Inflammatory macrophage treated with lipopolysaccharide for 1 hour (primary cell): ENCODE measurements at places on chromosomes 6 and 20.

DNA sequence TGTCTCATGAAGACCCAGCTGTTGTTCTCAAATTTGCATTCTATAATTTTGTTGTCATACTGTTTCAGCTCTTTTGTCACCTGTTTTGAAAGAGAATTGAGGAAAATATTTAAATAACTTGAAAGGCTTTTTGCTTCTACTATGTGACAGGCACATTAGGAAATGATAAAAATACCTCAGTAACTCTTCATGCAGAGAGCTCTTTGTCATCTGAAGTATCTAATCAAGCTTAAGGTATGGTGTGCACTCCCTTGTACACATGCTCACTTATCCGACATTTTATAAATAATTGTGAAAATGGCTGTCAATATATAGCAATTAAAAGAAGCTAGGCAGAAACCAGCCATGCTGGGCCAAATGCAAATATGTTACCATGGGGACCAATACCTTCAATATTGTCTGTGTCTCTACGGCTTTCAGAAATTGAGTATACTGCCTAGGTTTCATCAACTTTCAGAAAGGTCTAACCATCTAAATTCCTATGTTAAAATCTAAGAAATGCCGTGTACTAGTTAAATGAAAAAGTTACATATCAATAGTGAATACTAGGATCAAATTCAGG is 349.0 kb downstream of the RNGTT start:
- DNase-seq = no peak

DNA sequence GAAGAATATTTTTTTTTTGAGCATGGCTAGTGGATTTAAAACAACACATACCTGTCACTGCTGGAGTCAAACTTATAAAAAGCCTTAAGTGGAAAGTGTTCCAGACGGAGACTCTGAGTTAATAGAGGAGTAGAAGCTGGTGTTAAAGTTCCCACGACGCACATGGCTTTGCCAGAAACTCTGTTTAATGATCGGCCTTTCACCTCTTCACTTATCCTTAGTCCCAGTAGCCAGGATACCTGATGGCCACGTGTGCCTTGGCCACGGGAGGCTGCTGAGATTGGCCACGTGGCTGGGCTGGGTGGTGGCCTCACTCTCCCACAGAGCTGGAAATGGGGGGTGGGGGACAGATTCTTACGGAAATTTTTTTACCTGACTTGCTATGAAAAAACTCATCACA is 333.1 kb downstream of the ZFAND3 start:
- DNase-seq = no peak

- peak; percentile 33 for DNase-seq
These were observed 202.5 kb upstream of the MAN1A1 start for GRCh38 chr6:119552021-119552420.

DNA sequence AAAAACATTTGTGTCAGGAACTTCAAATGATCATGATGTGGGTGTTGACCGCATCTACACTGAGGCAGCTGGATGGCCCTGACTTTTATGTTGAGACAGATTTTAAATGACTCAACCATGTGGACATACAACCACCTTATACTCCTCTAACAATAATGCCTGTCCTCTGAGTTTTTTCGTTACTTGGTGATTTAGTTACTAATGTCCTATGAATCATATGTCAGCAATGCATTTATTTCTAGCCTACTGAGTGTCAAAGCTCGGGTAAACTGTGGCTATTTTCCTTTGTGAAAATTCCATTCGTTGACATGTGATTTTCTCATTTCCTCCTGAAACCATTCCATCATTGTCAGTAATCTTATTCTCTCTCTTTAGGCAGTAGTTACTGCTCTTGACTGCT is 38.9 kb upstream of the NKX2-4 start:
- DNase-seq = no peak

DNA sequence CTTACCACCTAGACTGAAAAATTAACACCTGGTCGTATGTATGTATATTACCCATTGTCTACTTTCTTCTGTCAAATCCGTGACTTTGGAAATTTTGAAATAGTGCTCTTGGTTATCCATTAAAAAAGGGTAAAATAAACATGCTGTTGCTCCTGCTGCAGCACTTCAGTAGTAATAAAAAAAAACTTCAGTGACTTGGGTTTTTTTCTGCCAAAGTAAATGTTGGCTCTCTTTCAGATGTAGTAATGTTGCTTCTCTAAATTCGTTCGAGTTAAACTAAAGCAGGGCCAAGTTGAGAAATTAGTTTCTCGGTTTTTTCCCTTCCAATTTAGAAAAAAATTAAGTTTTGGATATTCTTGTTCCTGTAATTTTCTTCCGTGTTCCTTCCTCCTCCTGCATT is 34.2 kb downstream of the JARID2 start:
- peak; percentile 63 for DNase-seq

DNA sequence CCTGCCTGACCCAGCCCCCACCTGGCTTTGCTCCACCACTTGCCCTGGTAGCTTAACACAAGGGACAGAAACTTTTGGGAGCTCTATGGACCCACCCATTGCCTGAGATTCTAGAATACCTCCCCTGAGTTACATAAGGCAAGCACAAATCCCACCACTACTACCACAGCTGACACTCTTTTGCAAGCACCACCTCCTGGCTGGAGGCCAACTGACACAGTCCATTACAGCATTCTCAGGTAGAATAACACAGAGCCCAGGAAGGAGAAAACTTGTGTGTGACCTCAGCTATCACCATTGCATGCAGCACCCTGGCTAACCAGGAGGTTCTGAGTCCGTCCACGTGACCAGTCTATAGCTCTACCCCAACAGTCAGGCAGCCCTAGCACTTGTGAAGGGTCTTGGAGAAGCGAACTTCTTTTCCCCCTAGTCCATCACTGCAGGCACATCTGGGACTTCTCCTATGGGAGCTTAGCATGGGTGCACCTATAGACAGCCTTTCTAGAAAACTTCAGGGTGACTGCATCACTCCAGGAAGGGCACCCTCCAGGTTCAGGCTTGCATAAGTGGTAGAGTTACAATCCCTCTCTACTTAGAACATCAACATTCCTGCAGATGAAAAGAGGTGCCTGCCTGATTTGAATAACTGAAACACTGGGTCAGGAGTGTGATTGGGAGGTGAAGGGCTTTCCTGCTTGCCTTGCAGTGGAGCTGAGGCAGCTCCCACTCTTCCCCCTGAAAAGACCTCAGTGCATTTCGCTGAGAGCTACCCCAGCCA is 30.1 kb downstream of the CITED2 start:
- DNase-seq = no peak

- no peak for DNase-seq
These were observed 31.8 kb downstream of the SESN1 start for GRCh38 chr6:109062767-109063352.

GRCh38 chr6:91483415-91484105 is 896.7 kb upstream of the MAP3K7 start:
- no peak for DNase-seq

DNA sequence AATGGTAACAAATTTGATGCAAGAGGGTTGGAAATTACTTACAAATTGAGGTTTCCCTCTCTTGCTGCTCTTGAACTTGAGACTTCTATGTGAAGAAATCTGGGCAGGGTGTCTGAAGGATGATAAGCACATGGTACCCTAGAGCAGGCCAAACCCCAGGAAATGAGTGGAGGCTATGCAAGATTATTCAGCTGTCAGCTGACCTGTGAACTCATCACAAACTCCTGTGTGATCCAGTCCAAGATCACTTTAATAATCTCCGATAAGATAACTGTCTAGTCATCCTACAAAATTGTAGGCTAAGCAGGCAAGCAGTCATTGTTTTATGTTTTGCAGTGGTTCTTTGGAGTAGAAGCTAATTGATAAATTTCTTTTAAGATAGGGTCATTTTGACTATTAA is 213.1 kb downstream of the BTBD3 start:
- no peak for DNase-seq

DNA sequence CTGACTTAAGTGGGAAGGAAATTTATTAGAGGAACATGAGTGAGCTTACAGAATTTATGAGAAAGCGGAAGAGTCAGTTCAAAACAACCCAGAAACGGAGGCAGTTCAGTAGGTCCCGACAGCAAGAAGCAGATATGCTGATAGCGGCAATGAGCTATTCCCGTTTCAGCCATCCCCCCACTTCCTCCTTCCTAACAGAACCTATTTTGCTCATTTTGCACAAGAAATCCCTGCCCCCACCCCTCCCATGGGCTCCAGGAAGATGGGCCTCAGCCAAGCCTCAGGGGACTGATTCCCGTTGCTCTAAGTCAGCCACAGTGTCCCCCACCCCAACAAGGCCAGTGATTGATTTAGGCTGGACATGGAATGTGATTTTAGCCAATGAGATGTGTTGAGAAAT is 157.5 kb downstream of the CEBPB start:
- DNase-seq = peak; percentile 69

- peak; percentile 43 for DNase-seq
These were observed 21.5 kb downstream of the EZR start for GRCh38 chr6:158797331-158798310.

- DNase-seq = no peak
These were observed 194.7 kb downstream of the NFATC2 start for GRCh38 chr20:51347831-51348230.

- DNase-seq = peak; percentile 50
These were observed 31.9 kb downstream of the WDR27 start for GRCh38 chr6:169669889-169670288.

- DNase-seq = no peak
These were observed 16.2 kb downstream of the TTLL2 start for GRCh38 chr6:167341038-167341583.

DNA sequence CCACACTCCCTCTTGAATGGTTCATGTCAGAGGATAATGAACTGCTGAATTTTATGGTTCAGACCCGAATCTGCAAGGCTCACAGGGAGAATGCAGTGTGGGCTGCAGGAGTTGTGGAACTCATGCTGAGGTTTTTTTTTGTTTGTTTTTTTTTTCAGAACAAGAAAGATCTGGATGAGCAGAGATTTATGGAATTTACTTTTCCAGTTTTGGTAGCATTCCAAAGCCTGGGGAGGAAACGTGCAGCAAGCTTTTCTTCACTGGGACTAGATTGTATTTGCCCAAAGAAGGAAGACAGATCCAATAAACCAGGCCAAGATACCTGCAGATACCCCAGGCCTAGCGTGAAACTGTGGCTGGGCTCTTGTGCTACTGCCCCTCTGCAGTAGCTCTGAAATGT is 223.9 kb upstream of the TAB2 start:
- DNase-seq = no peak

DNA sequence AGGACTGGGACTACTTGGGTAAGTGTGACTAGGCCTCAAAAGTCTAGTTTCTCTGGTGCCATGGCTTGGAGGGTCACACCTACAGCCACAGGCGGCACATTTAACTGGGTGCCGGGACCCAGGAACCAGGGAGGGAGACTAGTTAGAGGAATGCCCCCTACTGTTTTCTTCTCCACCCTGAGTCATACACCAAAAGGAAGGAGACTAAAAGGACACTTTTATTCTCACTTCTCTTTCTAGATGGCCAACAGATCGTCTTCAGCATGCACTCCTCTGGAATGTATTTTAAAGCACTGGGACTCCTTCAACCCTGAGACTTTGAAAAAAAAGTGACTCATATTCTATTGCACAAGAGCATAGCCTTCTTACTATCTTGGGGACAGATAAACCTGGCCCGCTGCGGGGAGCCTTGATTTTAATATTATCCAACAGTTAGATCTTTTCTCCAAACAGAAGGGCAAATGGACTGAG is 33.4 kb downstream of the PLN start:
- DNase-seq = peak; percentile 72

GRCh38 chr6:125117818-125118217 is 35.8 kb upstream of the TPD52L1 start:
- DNase-seq = no peak

- DNase-seq = peak; percentile 84
These were observed at the start of gene PYGB for GRCh38 chr20:25247956-25248785. Gene PYGB, plus strand, starts transcription at chr20:25248085. Its CDS starts 94 bp downstream, at chr20:25248179.

GRCh38 chr20:50403565-50404418 is 106.4 kb upstream of the PTPN1 start:
- DNase-seq = no peak
